ENCODE measurements at places on chromosomes 12 and 14. TPM values are rescaled to one million over a fixed set of nuclear protein-coding genes. Genes with fewer than 3 reads are reported as not detected.

The PTCSC3 gene
- not detected for total RNA-seq

DNA sequence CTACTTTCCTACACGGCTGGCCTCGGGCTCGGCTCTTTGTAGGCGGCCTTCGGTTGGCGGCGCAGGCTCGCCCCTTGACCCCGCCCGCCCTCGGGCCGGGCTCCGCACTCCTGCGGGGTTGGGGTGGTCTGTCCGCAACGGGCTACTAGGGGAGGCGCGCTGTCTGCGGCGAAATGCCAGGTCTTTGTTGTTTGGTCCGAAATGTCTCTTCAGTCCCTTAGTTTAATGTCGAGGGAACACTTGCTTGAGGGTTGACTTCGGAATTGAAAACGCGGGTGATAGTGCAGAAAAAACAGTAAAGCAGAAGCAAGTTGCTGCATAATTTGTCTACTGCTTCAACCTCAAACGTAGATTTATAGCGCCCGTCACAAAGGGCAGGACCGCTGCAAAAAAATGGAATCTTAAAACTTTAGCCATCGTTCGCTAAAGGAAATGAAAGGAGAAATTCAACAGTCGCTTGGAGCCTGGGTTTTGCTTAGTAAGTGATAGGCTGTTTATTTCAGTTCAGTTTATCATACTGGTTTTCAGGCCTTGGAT, 390 bp downstream of the JKAMP start:
- H3K27ac ChIP-seq = peak overlapping the region; percentile 96
- no peak for DNase-seq
- peaks cover 19% of the 10 kb centered on the region for H3K36me3 ChIP-seq
- peak overlapping the region; percentile 97 for H3K4me3 ChIP-seq
- H3K4me1 ChIP-seq = peaks cover 70% of the 10 kb centered on the region

DNA sequence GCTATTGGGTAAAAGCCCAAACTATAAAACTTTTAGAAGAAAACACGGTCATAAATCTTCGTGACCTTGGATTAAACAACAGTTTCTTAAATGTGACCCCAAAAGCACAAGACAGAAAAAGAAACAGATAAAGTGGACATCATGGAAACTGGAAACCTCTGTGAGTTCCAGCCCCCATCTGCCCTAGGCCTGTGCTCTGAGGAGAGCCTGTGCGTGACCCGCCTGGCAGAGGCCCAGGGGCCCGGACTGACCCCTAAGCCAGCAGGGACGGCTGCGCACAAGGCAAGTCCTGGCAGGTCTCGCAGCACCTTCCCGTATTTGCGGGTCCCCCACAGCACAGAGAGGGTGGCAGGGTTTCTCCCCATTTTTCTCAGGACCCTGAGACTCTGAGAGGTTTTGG, 76.0 kb downstream of the CHGA start:
- no peak overlapping the region for H3K27ac ChIP-seq
- DNase-seq = no peak
- peaks cover 2% of the 10 kb centered on the region for H3K4me1 ChIP-seq
- H3K4me3 ChIP-seq = no peak overlapping the region
- H3K36me3 ChIP-seq = no peaks in the 10 kb centered on the region

- peaks cover 13% of the 10 kb centered on the region for H3K4me1 ChIP-seq
- DNase-seq = peak; percentile 13
- peak overlapping the region; percentile 27 for H3K27ac ChIP-seq
These were observed 108.5 kb downstream of the SCARB1 start for GRCh38 chr12:124754949-124755800.

DNA sequence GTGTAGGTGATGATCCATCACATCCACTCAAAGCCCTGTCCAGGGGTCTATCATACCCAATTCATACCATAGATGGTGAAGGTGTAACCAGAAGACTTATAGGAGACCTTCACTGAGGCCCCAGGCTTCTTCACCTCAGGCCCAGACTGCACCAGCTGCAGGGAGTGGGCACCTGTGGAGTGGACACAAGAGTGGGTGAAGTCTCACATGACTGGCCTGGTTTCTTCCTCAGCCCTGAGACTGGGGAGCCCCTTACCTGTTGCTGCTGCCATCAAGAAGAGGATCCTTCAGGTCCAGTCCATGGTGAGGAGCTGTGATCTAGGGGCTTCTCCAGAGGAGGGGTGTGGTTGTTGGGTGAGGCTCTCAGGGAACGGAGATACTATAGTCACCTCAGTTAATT, 851.0 kb downstream of the TMEM121 start:
- H3K27me3 ChIP-seq = peaks cover 25% of the 10 kb centered on the region
- no peak overlapping the region for H3K27ac ChIP-seq
- H3K4me3 ChIP-seq = no peak overlapping the region
- no peak for DNase-seq
- no peaks in the 10 kb centered on the region for H3K36me3 ChIP-seq

The OTOGL gene
- total RNA-seq = not detected

- DNase-seq = no peak
- no peaks in the 10 kb centered on the region for H3K36me3 ChIP-seq
- H3K4me3 ChIP-seq = no peak overlapping the region
- H3K27me3 ChIP-seq = peaks cover 12% of the 10 kb centered on the region
These were observed 20.3 kb downstream of the PPM1H start for GRCh38 chr12:62914443-62915203.

DNA sequence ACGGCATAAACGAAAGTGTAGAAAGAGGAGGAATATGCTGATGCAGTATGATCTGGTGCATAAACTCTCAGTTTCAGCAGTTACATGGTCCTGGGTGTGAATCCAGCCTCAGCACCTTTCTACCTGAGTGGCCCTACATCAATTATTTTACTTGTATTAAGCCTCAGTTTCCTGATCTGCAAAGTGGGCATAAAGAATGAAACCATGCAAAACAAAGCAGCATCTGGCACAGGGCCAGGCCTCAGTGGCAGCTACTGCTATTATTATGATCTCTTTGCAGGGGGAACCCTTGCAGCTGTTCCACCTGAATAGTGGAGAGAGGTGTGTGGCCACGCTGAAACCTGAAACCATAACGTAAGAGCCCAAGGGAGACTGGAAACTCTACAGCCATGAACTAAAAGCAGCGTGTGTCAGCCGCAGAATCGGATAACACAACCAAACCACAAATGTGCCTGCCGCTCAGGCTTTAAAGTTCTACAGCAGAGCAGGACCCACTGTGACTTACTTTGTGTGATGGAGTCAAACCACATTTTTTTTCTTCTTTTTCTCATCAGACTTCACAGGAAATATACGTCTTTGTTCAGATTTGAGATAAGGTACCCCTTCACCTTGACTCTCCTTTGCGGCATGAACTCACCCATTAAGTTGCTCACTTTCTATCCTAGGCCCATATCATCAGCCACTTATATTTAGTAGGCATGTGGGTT, 29.2 kb upstream of the FOS start:
- H3K27ac ChIP-seq = peak overlapping the region; percentile 84
- peak; percentile 94 for DNase-seq
- peaks cover 44% of the 10 kb centered on the region for H3K27me3 ChIP-seq
- H3K4me1 ChIP-seq = peaks cover 54% of the 10 kb centered on the region

- peaks cover 10% of the 10 kb centered on the region for H3K27me3 ChIP-seq
These were observed 28.8 kb downstream of the CLSTN3 start for GRCh38 chr12:7158781-7159609.

DNA sequence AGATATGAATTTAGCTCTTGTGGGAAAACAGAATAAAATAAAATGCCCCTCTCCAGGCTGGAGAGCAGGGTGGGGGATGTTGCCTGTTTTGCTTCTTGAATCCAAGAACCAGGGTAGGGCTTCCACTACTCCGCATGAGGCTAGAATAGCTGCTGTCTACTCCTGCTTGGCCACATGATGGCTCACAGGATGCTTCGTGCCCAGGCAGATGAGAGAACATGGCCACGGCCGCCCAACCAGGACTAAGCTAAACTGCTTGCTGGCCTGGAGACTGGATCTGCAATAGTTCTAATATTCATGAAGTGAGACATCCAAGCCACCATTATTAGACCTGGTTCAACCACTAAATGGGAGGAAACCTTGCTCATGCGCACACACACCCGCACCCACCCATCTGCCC, 122.2 kb upstream of the METAP2 start:
- no peak overlapping the region for H3K4me3 ChIP-seq
- DNase-seq = no peak
- H3K36me3 ChIP-seq = no peaks in the 10 kb centered on the region
- H3K4me1 ChIP-seq = no peaks in the 10 kb centered on the region
- H3K27me3 ChIP-seq = peaks cover 3% of the 10 kb centered on the region

The KRT3 gene
- not detected for total RNA-seq

The KLHDC2 gene
- 31.5 TPM for total RNA-seq

DNA sequence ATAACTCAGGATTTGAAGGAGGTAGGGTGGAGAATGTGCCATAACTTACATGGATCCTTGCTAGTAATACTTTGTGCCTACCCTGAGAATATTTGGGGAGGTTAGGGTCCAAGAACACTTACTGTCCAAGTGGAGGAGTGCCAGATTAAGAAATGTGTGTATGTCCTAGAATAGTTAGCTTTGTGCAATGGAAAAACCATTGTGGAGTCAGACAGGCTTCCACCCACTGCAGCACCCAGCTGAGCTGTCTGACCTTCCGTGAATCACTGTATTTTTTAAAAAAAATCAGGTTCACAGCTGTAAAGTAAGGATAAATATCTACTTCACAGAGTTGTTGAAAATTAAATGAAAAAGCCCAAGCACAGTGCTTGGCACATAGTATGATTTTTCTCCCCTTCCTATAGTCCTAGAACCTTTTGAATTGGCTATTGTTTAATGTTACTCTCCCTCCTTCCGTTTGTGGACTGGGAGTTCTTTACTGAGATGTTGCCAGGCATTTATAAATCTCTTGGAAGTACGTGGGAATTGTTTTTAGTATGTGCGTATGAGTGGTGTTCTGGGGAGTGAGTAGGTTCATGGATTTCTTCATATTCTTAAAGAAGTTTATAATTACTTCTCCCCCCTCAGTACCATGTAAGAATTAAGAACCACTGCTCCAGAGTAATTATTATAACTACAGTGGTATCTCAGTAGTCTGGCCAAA, 9.2 kb downstream of the RAB21 start:
- H3K27ac ChIP-seq = no peak overlapping the region
- DNase-seq = no peak
- peaks cover 64% of the 10 kb centered on the region for H3K36me3 ChIP-seq
- no peaks in the 10 kb centered on the region for H3K27me3 ChIP-seq
- H3K4me3 ChIP-seq = no peak overlapping the region
- peaks cover 43% of the 10 kb centered on the region for H3K4me1 ChIP-seq

The BMP4 gene
- total RNA-seq = 0.60 TPM

GRCh38 chr12:108048686-108049085, 80.4 kb upstream of the WSCD2 start:
- H3K27me3 ChIP-seq = peaks cover 21% of the 10 kb centered on the region
- no peaks in the 10 kb centered on the region for H3K36me3 ChIP-seq
- peaks cover 5% of the 10 kb centered on the region for H3K4me1 ChIP-seq
- H3K4me3 ChIP-seq = no peak overlapping the region
- H3K27ac ChIP-seq = no peak overlapping the region
- no peak for DNase-seq

GRCh38 chr14:32087173-32087861, 10.2 kb downstream of the ARHGAP5 start:
- H3K36me3 ChIP-seq = peaks cover 26% of the 10 kb centered on the region
- H3K27me3 ChIP-seq = no peaks in the 10 kb centered on the region
- H3K27ac ChIP-seq = no peak overlapping the region
- H3K4me3 ChIP-seq = no peak overlapping the region

The KRT75 gene
- not detected for total RNA-seq

- H3K27ac ChIP-seq = no peak overlapping the region
- H3K4me3 ChIP-seq = no peak overlapping the region
- no peaks in the 10 kb centered on the region for H3K4me1 ChIP-seq
- DNase-seq = no peak
- H3K36me3 ChIP-seq = peaks cover 15% of the 10 kb centered on the region
These were observed 30.2 kb downstream of the BDKRB1 start for GRCh38 chr14:96286251-96286650.

DNA sequence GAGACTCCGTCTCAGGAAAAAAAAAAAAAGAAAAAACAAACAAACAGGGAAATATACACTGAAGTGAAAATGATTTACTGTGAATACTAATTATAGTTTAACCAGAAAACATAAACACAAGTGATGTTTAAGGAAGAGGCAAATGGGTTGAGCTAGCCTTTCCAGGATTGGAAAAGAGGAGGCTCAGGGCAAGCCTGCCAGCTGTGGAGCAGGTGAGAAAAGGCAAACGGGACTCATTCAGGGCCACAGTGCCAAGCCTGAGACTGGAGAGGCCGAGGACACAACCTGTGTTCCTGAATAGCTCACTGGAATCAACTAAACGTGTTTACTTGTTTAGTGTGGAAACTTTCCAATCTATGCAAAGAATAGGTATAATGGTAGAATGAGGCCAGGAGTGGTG, 35.7 kb upstream of the MAPKAPK5 start:
- no peak overlapping the region for H3K27ac ChIP-seq
- no peaks in the 10 kb centered on the region for H3K4me1 ChIP-seq
- H3K27me3 ChIP-seq = no peaks in the 10 kb centered on the region
- no peaks in the 10 kb centered on the region for H3K36me3 ChIP-seq

The ALDH2 gene
- 0.35 TPM for total RNA-seq

The NANOG gene
- not detected for total RNA-seq

- no peak for DNase-seq
- no peak overlapping the region for H3K4me3 ChIP-seq
These were observed 7.5 kb downstream of the NTF3 start for GRCh38 chr12:5439371-5439771.

The C12orf54 gene
- total RNA-seq = not detected

DNA sequence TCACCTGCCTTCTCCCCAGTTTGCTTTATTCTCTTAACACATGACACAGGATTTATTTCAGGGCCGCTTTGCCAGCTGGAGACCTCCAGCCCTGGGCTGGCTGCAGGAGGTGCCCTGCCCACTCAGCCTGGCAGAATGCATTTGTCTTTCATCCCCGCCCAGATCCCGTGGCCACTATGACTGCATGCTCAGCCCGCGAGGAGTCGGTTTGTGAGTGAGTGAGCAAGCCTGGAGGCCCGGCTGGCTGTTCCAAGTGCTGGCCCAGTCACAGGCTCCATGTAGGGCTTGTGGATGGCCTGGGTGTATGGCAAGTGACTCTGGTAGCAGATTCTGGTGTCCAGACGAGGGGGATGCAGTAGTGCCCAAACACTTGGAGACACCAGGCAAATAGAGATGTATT, 2.1 kb downstream of the TDP1 start:
- DNase-seq = no peak
- peak overlapping the region; percentile 95 for H3K4me3 ChIP-seq
- peaks cover 50% of the 10 kb centered on the region for H3K36me3 ChIP-seq

- H3K27me3 ChIP-seq = no peaks in the 10 kb centered on the region
- peaks cover 47% of the 10 kb centered on the region for H3K36me3 ChIP-seq
- no peak overlapping the region for H3K27ac ChIP-seq
- no peak overlapping the region for H3K4me3 ChIP-seq
- H3K4me1 ChIP-seq = no peaks in the 10 kb centered on the region
These were observed 21.4 kb downstream of the AGAP2 start for GRCh38 chr12:57717131-57717530.

GRCh38 chr12:130835436-130835835, 3.6 kb downstream of the STX2 start:
- no peak overlapping the region for H3K4me3 ChIP-seq
- DNase-seq = no peak
- no peaks in the 10 kb centered on the region for H3K27me3 ChIP-seq
- H3K36me3 ChIP-seq = peaks cover 2% of the 10 kb centered on the region

Measured in activated CD4-positive, alpha-beta T cell treated with anti-CD3 and anti-CD28 coated beads, Interleukin-2, amount 10 ng/mL, durations not matched to agents 7 days and 5 days (primary cell).